Pons (tissue), 1 donor: ENCODE measurements at places on chromosomes 3 and 15.

GRCh38 chr3:52310861-52311575, 5.1 kb upstream of the DNAH1 start:
- no peak for DNase-seq

DNA sequence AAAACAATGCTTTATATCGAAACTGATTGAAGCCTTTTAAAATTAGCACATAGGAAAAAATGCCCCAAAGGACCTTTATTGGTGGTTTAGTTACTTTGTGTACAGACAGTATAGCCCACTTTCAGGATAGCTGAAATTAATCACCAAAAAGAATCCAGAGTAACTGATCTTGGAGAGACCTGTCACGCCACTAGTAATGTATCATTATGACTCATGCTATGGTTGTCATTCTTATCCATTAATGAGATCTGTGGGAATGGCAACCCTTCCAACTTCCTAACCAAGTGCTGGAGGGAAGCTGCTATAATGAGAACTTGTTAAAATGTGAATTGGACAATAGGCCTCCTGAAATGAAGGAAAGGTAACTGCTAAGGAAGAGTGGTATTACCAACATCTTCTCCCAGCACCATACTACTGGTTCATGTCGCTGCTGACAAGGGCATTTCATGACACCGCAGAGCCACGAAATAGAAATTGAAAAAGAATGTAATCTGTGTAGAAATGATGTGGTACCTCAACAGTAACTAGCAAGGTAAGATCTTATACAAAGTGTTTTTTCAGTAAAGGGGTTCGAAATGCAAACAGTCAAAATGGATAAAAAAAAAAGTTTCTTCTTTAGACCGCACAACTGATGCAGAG, 7.1 kb upstream of the EMC4 start:
- DNase-seq, result no peak

GRCh38 chr15:89575656-89576416, 567 bp downstream of the TICRR start:
- DNase-seq, result no peak

- no peak for DNase-seq
These were observed 1.8 kb downstream of the TM4SF1 start for GRCh38 chr3:149375501-149376196.
